Dermis microvascular lymphatic vessel endothelial cell (primary cell): ENCODE measurements at places on chromosomes 12 and 14. TPM values are rescaled to one million over a fixed set of nuclear protein-coding genes. Genes with fewer than 3 reads are reported as not detected.
A peak's percentile ranks its signal among the peaks of the same experiment; 100 is the strongest.

KRT82 gene
- not detected in 2 replicates for total RNA-seq

OVCH1 gene
- total RNA-seq: under 0.01 TPM in 1 of 2 replicates, not detected in the other

OR10G2 gene
- not detected in 2 replicates for total RNA-seq

DRAM1 gene
- total RNA-seq: 31.5 and 32.4 TPM in 2 replicates

KLHL33 gene
- total RNA-seq: under 0.01 and 0.13 TPM in 2 replicates

PLEKHG7 gene
- not detected in 2 replicates for total RNA-seq

DNA sequence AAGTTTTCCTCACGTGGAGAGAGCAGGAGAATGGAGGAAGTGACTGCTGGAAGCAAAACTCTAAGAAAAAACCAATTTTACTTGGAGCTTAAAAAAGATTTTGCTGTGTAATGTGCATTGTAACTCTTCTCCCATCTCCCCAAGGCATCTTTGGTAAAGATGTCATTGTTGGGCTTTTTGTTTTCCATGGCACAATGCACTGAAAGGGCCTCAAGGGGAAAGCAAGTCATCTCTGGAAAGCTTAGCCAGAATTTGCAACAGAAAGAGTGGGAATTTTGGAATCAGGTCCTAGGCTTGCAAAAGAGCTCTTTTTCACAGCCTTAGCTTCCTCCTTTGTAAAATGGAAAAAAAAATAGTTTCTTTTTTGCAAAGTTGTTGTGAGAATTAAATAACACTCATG lies 7.9 kb upstream of the PPM1A start:
- no peak for DNase-seq

- DNase-seq: no peak
Observed at GRCh38 chr12:109670731-109671130, 42.9 kb upstream of the FAM222A start.

DNA sequence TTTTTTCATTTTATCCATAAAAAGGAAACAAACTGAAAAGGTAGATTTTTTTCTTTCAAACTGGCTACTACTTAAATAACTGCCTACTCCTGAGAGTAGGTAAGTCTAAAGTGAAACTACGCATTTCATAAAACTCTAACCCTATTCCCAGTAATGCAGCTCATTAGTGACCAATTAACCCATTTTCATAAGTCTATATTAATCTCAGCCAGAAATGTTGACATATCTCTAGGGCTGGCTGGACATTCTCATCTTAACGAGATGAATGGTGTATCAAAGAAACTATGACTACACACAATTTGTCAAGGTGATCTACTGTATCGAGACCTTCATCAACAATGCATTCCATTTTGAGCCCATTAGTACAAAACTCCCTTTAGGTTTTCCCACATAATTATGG lies 57.2 kb downstream of the EPS8 start:
- DNase-seq: no peak

GRCh38 chr14:43297794-43298193 lies 1209.3 kb downstream of the FSCB start:
- DNase-seq: no peak

GRCh38 chr14:44436458-44436857 lies 70.6 kb downstream of the FSCB start:
- DNase-seq: no peak

- DNase-seq: no peak
Observed at GRCh38 chr12:101781834-101782233, 42.6 kb upstream of the SYCP3 start.

DNA sequence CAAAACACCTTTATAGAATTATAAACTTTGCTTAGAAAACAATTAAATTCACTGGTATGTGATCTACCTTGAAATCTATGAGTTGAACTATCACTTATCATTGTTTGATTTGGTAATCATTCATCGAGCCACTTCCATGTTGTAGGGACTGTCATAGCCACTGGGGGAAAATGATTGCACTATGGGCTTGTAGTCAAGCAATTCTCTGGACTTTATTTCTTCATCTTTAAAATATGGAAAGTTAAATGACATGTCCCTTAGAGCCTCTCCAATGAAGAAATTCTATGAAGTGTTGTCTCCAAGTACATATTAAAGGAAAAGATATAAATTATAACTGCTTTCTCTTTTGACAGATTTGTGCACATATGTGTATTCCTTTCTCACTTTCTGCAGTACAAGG lies 97.3 kb downstream of the NELL2 start:
- no peak for DNase-seq

DNA sequence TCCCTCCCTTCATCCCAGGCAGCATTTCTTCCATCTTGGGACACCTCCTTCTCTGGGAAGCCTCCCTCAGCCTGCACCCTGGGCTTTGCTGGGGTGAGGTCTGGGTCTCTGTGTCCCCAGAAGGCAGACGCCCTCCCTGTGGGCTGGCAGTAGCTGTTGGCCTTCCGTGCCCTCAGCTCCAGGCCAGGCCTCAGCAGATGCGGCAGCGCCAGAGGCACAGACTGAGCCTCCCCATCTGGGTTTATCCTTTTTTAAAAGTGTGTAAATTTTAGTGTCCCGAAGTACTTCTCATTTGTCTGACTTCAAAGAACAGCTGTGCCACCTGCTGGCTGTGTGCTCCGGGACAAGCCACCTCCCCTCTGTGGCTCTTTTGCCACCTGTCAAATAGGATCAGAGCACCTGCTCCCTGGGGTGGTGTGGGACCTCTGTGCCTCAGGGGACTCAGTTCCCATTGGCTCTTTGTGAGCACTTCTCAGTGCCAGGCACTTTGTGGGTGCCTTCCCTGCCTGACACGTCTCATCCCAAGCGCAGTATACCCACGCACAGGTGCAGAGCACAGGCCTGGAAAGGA lies 11.1 kb downstream of the EXOC3L4 start:
- DNase-seq: no peak

- DNase-seq: no peak
Observed at GRCh38 chr12:8449355-8449859, 6.4 kb upstream of the CLEC6A start.

- DNase-seq: peak; percentile 59
Observed at GRCh38 chr14:34461334-34462131, 507 bp downstream of the SPTSSA start.

- DNase-seq: no peak
Observed at GRCh38 chr12:121080909-121081308, 41.9 kb upstream of the OASL start.

DNA sequence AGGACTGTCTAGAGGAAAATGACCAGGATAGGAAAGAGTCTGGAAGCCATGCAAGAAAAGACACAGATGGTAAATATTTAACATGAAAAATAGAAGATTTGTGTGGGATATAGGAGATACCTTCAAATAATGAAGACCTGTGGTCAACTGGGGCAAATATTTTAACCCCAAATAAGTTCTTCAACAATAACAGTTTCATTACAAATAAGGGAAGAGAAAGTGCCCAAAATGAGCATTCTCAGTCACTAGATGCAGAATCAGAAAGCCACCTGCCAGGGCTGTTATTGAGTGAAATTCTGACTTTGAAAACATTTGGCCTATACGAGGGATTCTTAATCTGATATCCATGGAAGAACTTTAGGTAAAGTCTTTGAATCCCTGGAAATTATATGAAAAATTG lies 231.2 kb upstream of the PLEKHG7 start:
- DNase-seq: no peak

DNA sequence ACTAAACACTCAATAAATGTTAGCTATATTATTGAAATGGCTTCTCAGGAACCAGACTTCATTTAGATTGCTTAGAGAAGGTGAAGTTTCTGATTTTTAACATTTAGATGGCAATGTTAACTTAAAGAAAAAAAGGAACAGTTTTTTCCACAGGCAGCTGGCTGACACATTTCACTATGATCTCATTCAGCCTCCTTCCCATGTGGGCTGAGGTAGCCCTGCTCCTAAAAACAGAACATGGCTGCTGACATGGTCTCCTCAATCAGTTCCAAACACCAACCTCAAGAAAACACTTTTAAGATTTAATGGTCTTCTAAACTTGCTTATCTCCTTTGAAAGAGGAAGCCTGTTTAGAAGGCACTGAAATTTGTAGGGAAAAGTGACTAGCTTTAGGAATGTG lies 23.8 kb downstream of the GNS start:
- DNase-seq: no peak

- no peak for DNase-seq
Observed at GRCh38 chr14:106013879-106014376, 487.5 kb downstream of the TMEM121 start.
